ENCODE measurements at places on chromosomes 12 and 14.

DNA sequence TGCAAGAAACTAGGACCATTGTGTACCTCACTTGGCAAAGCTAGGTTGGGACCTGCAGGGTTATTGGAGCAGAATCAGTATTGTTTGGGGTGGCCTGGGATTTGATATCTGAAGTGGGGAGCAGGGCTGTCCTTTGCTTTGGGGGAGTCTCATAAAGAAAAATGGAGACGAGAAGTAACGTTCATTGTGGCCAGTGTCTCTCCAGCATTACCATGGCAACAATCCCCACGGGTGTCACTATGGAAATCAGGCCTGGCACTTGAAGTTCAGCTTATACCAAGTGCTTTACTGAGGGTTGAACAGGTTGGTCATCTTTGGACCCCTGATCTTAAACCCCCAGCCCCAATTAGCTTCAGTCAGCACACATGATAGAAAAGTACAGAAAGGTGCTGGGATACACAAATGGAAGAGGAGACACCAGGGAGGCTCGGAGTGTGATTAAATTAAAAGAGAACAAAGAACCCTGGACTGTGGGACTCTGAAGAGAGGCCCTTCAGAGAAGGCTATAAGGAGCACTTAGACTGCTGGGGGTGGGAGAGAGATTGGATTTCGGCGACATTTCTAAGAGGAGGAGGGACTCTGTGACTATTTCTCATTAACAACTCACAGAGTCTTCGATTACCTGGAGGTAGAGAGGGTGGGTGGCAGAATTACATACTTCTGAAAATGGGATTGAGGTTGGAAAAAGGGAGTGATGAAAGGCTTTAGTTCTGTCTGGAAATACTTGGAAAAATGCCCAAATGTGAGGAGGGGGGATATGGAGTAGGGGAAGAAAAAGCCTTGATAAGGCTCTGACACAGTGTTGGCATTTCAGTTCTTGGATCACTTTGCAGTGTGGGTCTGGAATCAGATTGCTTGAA, 3.7 kb downstream of the KIF5A start:
- DNase-seq: no peak

- no peak for DNase-seq
These were observed 114.8 kb upstream of the FOXN3 start for GRCh38 chr14:89531661-89532335.

- DNase-seq: no peak
These were observed 62.4 kb downstream of the ARL6IP4 start for GRCh38 chr12:123042833-123043232.

- no peak for DNase-seq
These were observed 174.7 kb downstream of the TMEM132D start for GRCh38 chr12:129729170-129729569.

DNA sequence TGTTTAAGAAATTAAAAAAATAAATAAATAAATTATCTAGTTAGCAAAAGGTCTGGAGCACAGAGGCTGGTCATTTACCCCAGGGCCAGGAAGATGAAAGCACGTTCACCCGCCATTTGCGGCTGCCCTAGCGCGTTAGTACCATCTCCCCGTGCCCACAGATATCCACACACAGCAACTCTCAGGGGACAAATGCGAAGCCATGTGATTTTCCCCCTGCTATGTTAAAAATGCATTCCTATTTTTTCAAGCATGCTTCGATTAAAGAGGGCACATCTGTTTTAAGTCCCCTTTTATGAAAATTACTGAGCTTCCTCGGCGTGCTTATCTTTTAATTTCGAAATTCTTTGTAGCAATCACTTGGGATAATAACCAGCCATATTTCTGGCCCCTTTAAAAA, 56.9 kb upstream of the PIWIL1 start:
- no peak for DNase-seq

- no peak for DNase-seq
These were observed 50.5 kb downstream of the TRAF3 start for GRCh38 chr14:102827716-102828115.

GRCh38 chr12:52097045-52097666, 17.7 kb downstream of the SMIM41 start:
- no peak for DNase-seq

DNA sequence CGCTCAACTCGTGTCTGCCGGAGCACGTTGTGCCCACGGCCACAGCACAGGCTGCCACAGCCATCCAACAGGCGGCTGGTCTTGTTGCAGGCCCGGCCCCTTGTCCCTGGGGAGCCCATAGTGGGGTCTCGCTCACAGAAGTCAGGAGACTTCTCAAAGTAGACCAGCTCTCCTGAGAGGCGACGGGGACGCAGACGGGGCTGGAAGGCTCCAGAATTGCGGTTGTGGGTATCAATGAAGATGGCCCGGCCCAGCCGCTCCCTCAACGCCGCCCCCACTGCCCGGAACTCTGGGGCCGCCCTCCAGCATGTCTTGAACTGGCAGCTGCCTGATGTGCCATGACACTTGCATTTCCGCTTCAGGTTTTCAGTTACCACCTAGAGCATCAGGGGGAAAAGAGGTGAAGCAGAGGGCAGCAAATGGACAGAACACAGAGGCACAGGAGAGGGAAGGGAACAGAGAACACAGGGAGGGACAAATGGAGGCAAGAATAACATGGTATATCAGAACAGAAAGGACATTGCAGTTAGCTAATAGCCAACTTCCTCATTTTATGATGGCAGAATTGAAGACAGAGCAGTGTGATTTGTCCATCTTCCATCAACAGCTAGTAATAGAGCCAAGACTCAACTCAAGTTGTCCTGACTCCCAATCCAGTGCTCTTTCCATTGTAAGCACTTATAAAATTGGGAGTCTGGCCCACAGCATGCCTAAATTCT, 5.2 kb downstream of the WNT10B start:
- no peak for DNase-seq

- DNase-seq: no peak
These were observed 11.7 kb downstream of the COCH start for GRCh38 chr14:30885840-30886740.

GRCh38 chr12:57631566-57632072, 1.4 kb downstream of the B4GALNT1 start:
- DNase-seq: no peak

DNA sequence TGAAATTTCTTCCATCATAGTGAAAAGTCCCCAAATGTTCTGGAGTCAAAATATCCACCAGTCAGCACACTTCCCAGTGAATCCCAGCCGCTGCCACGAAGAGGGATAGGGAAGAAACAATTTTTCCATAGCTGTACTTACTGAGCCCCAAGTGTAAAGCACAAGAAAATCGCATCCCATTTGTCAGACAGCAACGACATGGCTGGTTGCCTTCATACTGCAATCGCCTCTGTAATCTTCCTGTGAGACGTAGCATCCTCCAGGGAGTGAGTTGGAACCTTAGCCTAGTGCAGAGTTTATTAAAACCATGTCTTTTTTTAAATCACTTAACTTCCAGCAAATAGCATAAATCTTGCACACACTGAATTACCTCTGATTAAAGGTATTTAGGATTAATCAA, 56.8 kb downstream of the GNG2 start:
- no peak for DNase-seq

DNA sequence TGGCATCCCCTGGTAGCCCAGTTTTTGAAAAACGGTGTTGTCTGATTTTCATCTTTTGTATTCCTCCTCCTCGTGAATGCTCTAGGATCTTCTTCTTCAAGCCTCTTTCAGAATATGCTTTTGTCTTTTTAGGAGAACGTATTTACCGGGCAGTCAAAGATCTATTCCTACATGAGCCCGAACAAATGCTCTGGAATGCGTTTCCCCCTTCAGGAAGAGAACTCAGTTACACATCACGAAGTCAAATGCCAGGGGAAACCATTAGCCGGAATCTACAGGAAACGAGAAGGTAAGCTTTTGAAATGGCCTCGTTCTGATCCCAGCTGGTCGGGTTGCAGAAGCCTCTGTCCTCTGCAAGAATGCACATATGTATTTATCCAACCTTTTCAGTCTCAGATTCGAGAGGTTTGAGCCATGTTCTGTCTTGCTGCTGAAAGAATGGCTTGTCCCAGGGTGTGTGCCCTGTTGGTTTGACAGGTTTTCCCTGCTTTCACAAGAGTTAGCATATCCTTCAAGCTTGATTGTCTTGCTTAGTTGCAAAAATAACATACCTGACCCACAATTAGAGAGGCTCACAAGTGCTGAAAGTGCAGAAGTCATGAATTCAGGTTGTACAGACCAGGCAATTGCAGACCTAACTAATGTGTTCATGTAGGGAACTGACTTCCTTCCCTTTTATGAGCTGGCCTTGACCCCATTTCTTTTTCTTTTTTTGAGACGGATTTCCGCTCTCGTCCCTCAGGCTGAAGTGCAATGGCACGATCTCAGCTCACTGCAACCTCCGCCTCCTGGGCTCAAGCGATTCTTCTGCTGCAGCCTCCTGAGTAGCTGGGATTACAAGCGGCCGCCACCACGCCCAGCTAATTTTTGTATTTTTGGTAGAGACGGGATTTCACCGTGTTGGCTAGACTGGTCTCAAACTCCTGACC, 6.8 kb downstream of the KMT5A start:
- DNase-seq: no peak

DNA sequence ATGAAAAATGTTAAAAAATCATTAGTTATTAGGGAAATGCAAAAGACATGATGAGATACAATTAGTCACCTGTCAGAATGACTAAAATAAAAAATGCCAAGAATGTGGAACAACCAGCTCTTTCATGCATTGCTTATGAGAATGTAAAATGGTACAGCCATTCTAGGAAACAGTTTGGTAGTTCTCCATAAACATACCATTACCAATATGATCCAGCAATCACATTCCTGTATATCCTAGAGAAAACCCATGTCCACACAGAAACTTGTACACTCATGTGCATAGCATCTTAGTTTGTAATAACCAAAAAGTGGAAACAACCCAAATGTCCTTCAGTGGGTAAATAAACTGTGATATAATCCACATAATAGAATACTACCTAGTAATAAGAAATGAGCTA, 245.7 kb downstream of the FUT8 start:
- DNase-seq: no peak

GRCh38 chr12:84315926-84316325, 596.7 kb downstream of the SLC6A15 start:
- no peak for DNase-seq

DNA sequence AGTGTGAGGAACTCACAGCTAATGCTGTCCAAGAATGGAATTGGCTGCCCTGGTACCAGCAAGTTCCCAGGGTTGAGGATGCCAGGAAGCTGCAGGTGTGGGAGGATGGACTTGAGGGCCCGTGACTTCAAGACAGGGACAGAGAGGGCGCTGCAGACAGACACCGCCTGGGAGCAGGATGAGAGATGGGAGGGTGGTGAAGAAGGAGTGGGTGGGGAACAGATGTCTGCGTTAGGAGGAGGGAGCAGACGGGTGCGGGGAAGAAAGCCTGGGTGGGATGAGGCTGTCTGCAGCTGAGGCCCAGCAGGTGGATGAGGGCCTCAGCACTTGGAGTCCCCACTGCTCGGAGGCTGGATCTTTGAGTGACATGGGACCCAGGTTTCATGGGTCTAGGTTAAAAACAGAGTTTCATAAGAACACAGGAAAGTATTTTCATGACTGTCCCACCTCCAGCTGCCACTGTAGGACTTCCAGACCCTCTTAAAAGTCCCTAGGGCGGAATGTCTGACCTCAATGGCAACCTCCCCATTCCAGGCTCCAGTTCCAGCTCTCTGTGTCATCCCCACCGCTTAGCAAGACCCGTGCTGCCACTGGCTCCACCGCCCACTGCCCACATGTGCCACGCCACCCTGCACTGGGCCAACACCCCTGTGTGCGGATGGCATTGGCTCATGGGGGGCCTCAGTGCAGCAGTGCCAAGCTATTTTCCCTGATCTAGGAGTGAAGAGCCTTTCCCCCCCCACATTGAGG, 70.3 kb upstream of the SCN8A start:
- no peak for DNase-seq

- no peak for DNase-seq
These were observed 1052.1 kb downstream of the TMEM121 start for GRCh38 chr14:106578481-106578880.

DNA sequence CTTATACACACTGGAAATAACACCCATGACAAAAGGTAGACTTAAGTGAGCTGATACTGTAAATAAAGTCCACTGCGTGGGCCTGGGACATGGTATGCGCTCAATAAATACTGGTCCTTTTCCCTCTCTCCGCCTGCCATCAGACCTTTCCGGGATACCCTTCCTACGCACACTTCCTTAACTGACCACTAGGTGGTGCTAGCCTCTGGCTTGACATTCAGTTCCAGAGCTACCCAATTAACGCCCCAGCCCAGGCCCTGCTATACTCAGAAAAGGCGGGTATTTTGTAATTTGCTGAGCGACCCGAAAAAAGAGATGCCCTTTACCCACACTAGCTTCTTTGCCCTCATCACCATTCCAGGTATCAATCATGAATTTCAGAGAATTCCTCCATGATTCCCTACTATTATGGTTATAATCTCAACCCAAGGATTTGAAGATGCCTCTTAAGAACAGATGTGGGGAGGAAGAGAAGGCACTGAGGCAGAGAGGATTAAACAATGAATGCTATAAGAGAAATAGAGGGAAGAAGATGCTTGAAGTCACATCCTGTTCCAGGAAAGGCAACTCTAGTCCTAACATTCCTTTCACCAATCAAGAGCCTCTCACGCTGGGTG, 3.9 kb upstream of the LRP1 start:
- DNase-seq: peak; percentile 86

GRCh38 chr14:104341532-104342434, 203.4 kb downstream of the KIF26A start:
- no peak for DNase-seq

DNA sequence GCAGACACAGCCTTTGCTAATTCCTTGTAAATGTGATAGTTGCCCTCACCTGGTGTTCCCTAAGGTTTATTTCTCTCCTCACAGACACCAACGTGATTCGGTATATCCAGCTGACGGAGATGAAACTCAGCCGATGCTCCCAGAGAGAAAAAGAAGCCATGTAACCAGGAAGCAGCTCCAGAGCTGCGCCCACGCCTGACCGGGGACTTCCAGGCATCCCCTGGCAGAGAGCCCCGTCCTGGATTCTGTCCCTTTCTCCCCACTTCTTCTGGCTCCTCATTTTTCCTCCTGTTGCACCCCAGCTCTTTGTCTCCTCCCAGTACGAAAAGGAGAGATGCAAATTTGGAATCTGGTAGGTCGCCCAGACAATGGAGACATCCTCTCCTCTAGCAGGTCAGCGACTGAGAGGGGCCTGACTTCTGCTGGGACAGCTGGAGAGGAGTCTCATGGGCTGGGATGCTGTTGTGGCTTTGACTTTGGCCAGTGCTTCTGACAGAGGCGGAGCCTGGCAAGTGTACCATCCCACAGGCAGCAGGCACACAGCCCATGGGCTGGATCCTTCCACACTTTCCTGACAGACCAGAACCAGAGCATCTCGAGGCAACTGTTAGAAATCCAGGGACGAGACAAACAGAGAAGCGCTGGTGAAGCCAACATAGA, 29.4 kb downstream of the TTC9 start:
- DNase-seq: no peak

All from CD4-positive, alpha-beta T cell treated with Interleukin-2 at 100 ng/mL for 4 hours (primary cell).